Esophagus muscularis mucosa (tissue), 4 donors: ENCODE measurements at places on chromosomes 2 and 18. TPM values are rescaled to one million over a fixed set of nuclear protein-coding genes. Genes with fewer than 3 reads are reported as not detected.

Gene ICA1L
- total RNA-seq, result 9.6 TPM

Gene REG3G
- not detected for total RNA-seq

DNA sequence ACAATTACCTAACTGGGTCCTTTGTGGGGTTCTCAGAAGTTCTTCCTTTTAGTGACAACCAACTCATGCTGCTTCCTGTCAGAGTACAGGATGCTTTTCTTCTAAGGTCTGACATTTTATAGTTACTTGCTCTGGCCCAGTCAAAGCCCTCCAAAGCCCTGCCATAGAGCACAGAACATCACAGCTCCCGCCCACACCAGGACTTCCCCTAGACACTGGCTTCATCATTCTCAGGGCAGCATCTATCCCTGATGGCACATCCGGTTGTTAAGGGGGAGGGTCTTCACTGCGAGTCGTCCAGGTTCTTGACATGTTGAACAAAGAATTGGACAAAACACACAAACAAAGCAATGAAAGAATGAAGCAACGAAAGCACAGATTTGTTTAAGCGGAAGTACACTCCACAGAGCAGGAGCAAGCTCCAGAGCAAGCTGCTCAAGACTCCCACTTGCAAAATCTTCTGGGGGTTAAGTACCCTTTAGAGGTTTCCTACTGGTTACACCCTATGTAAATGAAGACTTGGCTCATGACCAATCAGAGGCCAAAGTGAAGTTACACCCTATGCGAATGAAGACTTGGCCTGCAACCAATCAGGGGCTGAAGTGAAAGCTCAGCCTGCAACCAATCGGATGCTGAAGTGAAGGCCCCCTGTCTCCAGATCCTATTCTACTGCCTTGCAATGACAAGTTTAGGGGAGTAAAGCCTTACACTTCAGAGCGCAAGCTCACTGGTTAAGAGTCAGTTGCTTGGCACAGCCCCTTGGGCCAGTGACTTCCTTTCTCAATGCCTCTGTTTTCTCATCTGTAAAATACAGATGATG is 79.0 kb downstream of the HDAC4 start:
- peak overlapping the region; percentile 91 for H3K27ac ChIP-seq
- no peaks in the 10 kb centered on the region for H3K36me3 ChIP-seq
- no peak overlapping the region for H3K4me3 ChIP-seq

DNA sequence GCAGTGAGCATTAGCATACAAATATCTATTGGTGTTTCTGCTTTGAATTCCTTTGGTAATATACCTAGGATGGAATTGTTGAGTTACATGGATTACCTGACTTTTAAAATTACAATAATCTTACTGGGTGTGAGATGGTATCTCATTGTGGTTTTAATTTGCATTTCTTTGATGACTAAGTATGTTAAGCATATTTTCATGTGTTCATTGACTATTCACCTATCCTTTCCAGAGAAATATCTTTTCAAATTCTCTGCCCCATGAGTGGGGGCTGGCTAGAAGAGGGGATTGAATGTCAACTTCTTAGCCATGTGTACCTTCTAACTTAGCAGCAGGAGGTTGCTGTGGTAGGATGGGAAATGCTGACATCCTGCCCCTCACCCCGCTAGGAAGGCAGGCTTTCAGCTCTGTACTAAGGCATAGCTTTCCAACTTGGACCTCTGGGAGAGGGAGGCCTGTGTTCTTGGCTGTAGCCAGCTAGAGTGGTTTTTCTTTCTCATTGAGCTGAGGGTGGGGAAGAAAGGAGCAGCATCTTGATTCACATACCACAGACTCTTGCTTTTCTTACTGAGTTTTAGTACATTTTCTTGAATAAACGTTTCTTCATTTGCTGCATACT is 63.3 kb upstream of the TTC27 start:
- DNase-seq, result no peak
- peaks cover 14% of the 10 kb centered on the region for H3K36me3 ChIP-seq
- no peaks in the 10 kb centered on the region for H3K27me3 ChIP-seq
- H3K4me3 ChIP-seq, result no peak overlapping the region

DNA sequence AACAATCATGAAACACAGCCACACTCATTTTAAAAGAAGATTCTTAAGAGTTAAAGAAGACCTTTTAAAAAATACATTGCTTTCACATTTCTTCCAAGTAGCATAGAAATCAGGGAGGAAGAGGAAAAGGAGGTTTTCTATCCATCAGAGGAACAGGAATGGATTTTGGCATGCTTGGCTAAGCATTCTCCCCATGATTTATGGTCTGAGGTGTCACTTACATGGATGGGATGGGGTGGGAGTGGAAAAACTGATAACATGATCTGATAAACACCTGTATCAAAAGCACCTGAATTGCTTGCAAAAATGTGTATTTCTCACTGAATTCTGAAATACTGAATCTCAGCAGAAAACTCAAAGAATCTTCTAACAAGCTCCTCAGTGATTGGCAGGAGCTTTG is 265.9 kb downstream of the NRXN1 start:
- H3K27ac ChIP-seq, result no peak overlapping the region
- H3K4me3 ChIP-seq, result no peak overlapping the region
- no peaks in the 10 kb centered on the region for H3K36me3 ChIP-seq
- H3K27me3 ChIP-seq, result no peaks in the 10 kb centered on the region

GRCh38 chr2:105882341-105882740 is 137.6 kb downstream of the NCK2 start:
- no peaks in the 10 kb centered on the region for H3K36me3 ChIP-seq
- H3K27me3 ChIP-seq, result no peaks in the 10 kb centered on the region
- H3K4me3 ChIP-seq, result no peak overlapping the region
- peaks cover 41% of the 10 kb centered on the region for H3K4me1 ChIP-seq
- no peak overlapping the region for H3K27ac ChIP-seq

GRCh38 chr2:4930704-4931103 is 761.5 kb upstream of the SOX11 start:
- no peak for DNase-seq
- H3K36me3 ChIP-seq, result no peaks in the 10 kb centered on the region
- no peak overlapping the region for H3K27ac ChIP-seq
- no peak overlapping the region for H3K4me3 ChIP-seq
- no peaks in the 10 kb centered on the region for H3K27me3 ChIP-seq

DNA sequence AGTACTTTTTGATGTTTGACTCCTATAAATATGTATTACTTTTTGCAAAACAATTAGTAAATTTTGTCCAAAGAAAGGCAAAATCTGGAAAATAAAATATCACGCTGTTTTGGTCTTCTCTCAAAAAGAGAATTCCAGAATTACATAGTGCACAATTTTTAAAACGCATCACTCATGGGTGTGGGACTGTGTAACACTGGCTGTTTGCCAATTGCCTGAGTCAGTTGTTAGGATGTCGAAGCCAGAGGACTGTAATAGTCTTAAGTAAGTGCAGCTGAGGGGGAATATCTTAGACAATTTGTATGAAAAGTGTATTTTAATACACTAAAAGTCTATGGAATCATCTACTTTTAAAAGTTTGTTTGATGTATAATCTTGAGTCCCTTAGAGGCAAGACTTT is 24.1 kb upstream of the EPHA4 start:
- no peak overlapping the region for H3K27ac ChIP-seq
- no peaks in the 10 kb centered on the region for H3K4me1 ChIP-seq

GRCh38 chr2:72934683-72935610 is 17.6 kb downstream of the EMX1 start:
- no peaks in the 10 kb centered on the region for H3K27me3 ChIP-seq
- H3K36me3 ChIP-seq, result no peaks in the 10 kb centered on the region
- no peak for DNase-seq
- no peak overlapping the region for H3K4me3 ChIP-seq
